Activated T-helper 17 cell treated with anti-CD3 and anti-CD28 coated beads, Interleukin-2, amount 50 U/mL, for 72 hours (primary cell): ENCODE measurements at places on chromosomes 1 and 21.

- no peak for ATAC-seq
Measured at GRCh38 chr1:66679140-66679539, 73.1 kb upstream of the DYNLT5 start.

- no peak for ATAC-seq
Measured at GRCh38 chr1:238664139-238664538, 722.2 kb upstream of the CHRM3 start.

- ATAC-seq, result no peak
Measured at GRCh38 chr1:216705676-216706075, 17.6 kb downstream of the ESRRG start.

- no peak for ATAC-seq
Measured at GRCh38 chr1:236419502-236419901, 25.4 kb downstream of the EDARADD start.

DNA sequence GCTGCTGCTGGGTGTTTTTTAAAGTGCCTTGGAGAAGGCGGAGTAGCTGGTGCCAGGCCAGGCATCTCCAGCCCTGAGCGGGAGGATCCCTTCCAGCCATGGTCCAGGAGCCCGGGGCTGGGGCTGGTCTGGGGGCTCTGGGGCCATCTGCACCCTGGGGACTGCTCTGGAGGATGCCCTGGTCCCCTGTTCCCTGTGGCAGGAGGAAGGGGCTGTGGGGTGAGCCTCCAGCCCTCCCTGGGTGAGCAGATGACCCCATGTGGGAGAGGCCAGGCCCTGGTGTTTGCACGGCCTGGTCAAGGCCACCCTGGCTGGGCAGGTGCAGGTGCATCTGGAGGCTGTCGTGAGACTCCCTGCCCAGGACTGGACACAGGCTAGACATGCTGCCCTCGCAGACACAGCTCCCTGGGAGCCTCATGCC, 56.7 kb downstream of the SLX9 start:
- no peak for ATAC-seq

DNA sequence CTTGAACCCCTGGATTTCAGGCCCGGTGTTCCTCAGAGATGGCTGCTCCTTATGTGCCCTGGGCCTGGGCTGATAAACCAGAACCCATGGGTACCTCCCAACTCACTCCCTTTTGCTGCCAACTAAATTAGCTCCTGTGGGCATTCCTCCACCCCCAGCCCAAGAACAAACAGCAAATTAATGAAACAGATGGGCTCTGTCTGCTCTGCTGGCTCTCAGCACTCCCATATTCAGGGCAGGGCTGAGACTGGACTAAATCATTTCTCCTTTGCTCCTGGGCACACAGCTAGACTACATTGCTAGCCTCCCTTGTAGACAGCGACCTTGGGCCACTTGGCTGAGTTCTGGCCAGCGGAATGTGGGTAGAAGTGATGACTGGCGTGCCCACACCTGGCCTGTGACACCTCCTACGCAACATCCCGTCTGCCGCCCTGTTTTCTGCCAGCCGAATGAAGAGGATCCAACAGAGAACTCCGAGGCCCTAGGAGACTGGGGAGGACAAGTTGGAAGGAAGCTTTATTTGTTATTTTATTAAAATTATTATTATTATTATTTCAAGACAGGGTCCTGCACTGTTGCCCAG, 101.9 kb upstream of the DISP3 start:
- no peak for ATAC-seq

DNA sequence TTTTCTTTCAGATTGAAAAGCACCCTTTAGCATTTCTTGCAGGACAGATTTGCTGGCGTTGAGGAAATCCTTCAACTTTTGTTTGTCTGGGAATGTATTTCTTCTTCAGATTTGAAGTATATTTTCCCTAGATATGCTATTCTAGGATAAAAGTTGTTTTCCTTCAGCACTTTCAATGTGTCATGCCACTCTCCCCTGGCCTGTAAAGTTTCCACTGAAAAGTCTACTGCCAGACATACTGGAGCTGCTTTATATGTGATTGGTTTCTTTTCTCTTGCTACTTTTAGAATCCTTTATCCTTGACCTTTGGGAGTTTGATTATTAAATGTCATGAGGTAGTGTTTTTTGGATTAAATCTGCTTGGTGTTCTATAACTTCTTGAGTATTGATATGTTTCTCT, 44.2 kb upstream of the CD55 start:
- no peak for ATAC-seq

- ATAC-seq, result no peak
Measured at GRCh38 chr1:51000651-51001050, 30.6 kb downstream of the CDKN2C start.

GRCh38 chr1:32904797-32905196, 3.6 kb upstream of the TMEM54 start:
- no peak for ATAC-seq

GRCh38 chr21:31064803-31065202, 26.5 kb upstream of the KRTAP19-8 start:
- no peak for ATAC-seq

DNA sequence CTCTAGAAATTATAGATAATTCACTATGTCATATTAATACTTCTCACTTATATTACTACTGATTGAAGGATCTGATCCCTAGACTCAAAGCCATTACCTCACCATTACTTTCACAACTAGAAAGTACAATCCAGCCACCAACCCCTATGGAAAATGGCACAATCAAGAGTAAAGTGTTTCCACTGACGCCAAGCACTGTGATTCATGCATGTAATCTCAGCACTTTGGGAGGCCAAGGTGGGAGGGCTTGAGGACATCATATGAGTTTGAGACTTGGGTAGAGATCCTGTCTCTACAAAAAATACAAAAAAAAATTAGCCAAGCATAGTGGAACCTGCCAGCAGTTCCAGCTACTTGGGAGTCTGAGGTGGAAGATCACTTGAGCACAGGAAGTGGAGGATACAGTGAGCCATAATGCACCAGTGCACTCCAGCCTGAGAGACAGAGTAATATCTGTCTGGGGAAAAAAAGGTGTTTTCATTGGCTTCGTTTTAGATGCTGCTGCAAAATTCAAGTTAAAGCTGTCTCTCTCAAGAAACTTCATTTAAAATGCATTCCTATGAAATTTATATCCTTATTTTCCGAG, 126.5 kb downstream of the AKT3 start:
- peak; percentile 50 for ATAC-seq

DNA sequence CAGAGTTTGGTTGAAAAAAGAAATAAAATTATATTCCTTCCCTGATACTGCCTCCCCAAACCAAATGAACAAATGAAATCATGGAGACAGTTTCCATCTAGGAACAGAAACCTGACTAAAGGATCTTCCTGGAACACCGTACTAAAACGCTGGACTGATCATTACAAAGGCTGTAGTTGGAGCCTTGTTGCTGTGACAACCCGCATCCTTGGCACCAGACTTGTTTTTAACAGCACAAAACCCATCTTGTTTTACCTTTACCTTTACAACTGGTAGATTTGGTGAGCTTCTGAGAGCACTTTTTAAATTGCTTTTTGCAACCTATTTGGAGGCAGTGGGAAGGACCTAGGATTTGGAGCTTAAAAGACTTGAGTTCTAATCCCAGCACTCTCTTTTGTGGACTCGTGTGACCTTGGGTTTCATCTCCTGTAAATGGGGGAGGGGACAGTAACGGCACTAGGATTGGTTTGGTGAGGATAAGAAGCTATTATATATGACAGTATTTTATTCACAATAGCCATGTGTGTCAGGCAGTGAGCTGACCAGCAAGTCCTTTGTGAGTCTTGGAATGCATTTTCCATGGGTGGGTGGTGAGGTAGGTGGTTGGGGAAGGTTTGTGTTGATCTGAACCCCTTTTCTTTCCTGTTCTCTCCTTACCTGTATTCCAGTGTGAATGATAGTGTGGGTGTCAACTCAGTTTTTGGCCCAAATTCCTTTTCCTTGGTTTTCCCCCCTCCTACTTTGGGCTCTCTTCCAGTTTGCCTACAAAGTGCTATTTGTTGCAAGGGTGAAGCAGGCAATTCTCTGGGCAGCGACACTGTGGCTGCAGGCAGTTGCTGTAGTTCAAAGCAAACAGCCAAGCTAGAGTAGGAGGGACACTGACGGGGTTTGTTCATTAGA, 12.6 kb downstream of the LRRC8D start:
- ATAC-seq, result no peak

- ATAC-seq, result no peak
Measured at GRCh38 chr1:222914861-222915632, 100.2 kb downstream of the DISP1 start.

- ATAC-seq, result no peak
Measured at GRCh38 chr1:226428348-226428747, 20.5 kb upstream of the PARP1 start.

GRCh38 chr1:179731643-179732042, 11.4 kb upstream of the FAM163A start:
- ATAC-seq, result no peak

DNA sequence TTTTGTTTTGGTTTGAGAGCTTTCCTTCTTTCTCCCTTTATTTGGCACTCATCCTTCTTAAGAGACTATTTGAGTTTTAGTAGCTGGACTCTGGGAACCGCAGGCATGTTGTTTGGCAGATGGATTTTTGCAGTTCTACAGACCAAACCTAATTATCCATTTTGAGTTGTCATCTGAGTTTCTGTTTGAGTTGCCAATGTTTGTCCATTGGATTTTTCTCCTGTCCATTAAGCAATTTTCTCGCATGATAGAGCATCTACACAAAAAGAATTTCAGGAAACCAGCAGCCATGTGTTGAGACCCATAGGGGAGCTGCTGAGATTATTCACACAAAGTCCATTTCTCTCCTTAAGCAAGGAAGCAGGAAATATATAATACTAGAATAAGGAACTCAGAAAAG, 17.2 kb upstream of the CXADR start:
- no peak for ATAC-seq

GRCh38 chr1:218874801-218875400, 298.8 kb upstream of the LYPLAL1 start:
- no peak for ATAC-seq

DNA sequence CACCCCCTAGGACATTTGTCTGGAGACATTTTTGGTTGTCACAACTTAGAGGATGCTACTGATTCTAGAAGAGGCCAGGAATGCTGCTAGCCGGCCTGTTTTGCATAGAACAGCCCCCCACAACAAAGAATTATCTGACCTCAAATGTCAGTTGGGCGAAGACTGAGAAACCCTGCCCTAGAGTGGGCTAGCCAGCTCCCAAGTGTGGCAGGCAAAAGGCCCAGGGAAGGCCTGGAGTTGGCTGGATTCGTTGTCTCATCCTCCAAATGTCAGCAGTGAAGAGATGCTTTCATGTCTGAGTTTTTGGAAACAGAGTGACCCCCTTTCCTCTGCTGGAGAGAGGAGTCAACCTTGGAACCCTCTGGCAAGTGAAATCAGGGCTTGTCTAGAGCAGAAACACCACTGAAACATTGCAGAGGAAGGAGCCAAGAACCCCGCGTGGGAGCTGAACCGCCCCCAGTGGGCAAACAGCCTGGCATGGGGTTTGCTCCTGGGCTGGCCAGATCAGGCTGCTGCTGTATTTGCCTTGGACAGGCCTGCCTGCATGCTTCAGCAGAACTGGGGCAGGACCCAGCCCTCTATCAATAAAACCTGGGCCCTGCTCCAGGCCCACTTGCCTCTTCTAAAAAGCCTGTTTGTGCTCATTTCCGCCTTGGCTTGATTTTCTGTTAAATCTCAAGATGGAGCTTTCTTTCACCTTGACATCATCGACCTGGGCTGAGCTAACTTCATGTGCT, 32.9 kb downstream of the RASSF5 start:
- ATAC-seq, result no peak

- peak; percentile 96 for ATAC-seq
Measured at GRCh38 chr1:46197964-46198811, at the start of gene POMGNT1. Gene POMGNT1, minus strand, starts transcription at chr1:46198434. Its CDS starts 613 bp downstream, at chr1:46197821.

DNA sequence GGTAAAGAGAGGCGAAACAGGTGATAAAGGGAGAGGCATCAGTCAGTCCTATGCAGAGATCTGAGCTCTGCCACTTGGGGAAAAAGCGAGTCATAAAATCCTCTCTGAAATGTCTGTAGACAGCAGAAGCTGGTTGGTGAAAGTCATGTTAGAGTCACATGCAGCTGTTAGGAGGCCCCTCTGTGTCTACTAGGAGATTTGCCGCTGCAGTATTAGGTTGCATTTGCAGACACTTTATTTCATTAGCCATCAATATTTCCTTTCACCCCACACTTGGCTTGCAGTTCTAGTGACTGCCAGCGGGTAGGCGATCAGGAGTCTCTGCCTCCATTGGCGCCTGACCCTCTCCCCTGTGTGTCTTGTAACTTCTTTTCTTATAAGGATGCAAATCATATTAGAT, 16.2 kb downstream of the ATP1A4 start:
- peak; percentile 55 for ATAC-seq

GRCh38 chr1:43454270-43455011, 710 bp upstream of the HYI start:
- ATAC-seq, result peak; percentile 93

DNA sequence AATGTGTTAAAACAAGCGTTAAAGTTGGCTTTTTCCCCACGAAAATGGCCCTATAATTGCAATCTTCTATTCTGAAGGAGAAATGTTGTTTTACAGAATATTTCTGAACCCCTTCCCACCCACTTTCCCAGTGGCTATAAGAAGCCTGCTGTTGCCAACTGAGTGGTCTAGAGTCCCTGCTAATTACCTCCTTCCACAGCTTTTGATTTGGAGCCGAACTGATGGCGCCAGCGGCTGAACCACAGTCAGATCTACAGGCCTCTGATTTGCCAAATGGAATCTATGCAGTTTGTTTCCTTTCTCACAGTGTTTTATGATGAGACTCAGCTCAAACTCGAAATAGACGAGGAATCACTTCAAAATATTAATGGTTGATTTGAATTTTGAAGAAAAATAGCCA, 76.0 kb upstream of the C1orf105 start:
- no peak for ATAC-seq

GRCh38 chr1:204417074-204417997, 5.7 kb upstream of the PPP1R15B start:
- ATAC-seq, result peak; percentile 84

DNA sequence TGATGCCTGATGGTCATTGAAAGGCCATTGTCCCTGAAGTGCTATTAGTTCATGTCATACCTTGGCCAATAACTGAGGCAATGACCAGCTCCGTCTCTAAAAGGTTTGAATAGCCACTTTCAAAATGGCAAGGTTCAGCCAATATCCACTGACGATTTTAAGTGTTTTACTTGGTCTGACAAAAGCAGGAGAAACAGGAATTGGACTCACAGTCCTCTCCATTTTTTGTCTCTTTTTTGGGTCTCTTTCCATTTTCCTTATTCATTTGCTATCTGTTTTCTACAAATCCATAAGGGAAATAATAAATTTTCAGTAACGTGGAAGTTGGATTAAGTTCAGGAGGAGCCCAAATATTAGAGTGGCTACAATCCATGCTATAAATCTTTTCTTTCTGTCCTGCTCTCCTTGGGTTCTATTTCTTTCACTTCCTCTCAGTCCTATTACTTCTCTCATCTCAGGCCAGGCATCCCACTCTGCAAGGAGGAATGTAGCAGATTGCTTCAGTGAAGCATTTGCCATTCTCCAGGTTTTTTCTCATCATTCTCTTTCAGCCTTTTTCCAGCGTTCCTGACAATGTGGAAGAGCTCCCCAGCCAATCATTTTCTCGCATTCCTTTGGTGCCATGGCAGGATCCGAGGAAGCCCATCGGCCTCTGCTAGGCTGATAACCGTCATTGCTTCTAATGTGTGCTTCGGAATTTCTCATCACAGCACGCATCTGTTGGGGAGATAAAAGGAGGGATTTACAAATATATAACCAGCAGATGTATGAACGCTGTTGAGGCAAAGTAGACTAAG, 414.5 kb downstream of the ADGRL2 start:
- ATAC-seq, result no peak
